ENCODE measurements at places on chromosomes 4 and X. TPM values are rescaled to one million over a fixed set of nuclear protein-coding genes. Genes with fewer than 3 reads are reported as not detected.

GRCh38 chr4:73815145-73815544 is 21.3 kb upstream of the CXCL6 start:
- no peak for DNase-seq

GRCh38 chrX:150698981-150699380 is 5.8 kb downstream of the MTMR1 start:
- no peak for DNase-seq

DNA sequence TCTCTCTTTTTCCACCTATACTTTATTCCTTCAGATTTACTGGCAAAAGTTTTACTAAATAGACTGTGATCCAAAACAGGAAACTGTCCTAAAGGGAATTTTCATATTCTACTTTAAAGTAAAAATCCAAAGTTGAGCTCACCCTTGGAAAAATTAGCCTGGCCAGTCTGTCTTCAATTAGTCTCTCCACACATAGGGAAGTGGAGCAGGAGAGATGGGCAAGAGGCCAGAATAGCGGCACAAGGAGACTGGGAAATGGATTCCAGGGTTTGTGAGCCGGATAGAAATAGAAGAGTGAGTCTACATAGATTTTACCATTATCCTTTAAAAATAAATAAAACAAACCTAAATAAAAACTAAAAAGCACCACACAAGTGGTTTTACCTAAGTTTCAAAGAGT is 16.2 kb upstream of the FRMD7 start:
- no peak for DNase-seq

Gene CCKAR
- 0.26 TPM for total RNA-seq

- DNase-seq: no peak
Measured at GRCh38 chrX:1598021-1598875, 6.8 kb downstream of the AKAP17A start.

DNA sequence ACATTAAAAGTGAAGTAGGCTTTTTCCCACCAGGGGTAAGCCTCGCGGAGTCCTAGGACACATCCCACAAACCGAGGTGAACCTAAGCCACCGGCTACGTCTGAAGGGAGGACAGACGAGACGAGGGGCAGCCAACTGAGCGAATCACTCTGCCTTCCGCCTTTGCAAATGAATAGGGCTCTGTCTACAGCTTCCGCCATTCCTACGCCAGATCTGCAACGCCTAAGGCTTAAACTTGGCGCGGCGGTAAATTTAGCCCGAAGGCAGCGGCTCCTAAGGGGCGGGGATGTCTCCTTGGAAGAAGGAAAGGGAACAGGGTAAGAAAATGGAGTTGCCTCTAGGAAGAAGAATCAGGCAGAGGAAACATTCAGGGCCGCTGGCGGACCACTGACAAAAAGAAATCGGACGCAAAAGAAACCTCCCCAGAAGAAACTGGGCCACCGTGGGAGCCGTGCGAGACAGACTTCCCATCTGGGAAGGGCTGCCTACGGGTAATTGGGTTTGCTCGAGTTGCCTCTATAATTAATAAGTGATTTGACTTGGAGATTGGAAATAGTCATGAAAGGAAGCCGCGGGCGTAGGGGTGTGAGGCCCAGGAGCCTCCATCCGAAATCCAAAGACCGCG is 90.5 kb downstream of the BCOR start:
- no peak for DNase-seq

- no peak for DNase-seq
Measured at GRCh38 chr4:122764821-122765215, 32.3 kb downstream of the BBS12 start.

GRCh38 chr4:68734095-68734494 is 63.6 kb upstream of the UGT2B15 start:
- no peak for DNase-seq

Gene CLTRN
- total RNA-seq: 0.90 TPM

DNA sequence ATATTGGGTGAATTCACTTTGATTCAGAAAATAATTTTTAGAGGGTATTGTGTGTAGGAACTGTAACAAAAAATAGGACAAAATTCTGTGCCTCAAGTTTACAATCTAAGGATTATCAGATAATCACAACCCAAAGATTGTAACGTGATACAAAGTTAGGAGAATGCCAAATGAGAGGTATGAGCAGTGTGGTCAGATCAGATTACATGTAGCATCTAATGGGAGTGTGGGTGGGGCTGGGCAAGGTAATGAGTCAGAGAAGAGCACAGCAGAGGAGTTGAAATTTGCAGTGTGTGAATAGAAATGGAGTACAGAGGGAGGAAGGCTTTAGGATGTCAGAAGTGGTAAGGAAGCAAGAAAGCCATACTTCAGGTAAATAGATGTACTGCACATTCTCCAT is 103.4 kb upstream of the TEX13A start:
- no peak for DNase-seq

GRCh38 chrX:40694802-40695201 is 40.5 kb downstream of the MED14 start:
- no peak for DNase-seq

- no peak for DNase-seq
Measured at GRCh38 chr4:47824840-47825239, 13.0 kb downstream of the CORIN start.

DNA sequence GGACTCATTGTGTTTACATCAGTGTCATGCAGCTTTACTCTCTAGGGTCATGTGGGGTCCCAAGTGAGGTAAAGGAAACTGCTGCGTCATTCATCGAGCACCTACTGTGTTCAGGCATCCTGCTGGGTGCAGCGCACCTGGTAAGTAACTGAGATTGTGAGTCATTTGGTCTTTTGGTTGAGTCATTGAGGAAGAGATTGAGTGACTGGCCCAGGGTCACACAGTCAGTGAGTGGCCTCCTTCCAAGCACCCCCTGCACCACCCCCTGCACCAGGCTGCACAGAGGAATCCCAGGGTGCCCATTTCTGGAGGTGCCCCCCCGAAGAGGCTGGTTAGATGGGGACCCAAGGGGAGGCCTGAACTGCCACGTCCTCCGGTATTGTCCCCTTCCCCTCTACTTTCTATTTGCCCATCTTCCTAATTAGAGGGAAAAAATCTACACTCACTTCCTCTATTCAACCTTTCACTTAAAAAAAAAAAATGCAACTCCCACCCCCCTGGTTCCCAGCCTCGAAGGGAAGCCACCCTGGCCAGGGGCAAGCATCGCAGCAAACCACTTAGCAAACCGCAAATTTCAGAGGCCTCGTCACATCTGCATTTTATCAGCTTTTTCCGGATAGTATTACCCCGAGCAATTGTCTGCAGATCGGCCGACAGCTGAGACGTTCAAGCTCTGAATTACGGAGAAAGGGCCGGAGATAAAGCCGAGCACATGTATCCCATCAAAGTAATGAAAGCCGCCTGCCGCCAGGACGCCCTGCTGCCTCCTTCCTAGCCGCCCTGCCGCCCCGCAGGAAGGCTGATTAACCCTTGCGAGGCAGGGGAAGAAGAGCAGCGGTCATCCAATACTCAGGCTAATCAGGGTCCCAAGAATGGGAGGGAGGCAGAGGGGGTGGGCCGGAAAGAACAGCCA is 96.3 kb upstream of the MSX1 start:
- peak; percentile 71 for DNase-seq

Gene PLP1
- 68.2 TPM for total RNA-seq

GRCh38 chr4:18508786-18509185 is 487.2 kb upstream of the LCORL start:
- no peak for DNase-seq

- DNase-seq: no peak
Measured at GRCh38 chrX:2507904-2508627, 7.3 kb upstream of the DHRSX start.

GRCh38 chr4:16588651-16589050 is 309.8 kb downstream of the LDB2 start:
- DNase-seq: no peak

GRCh38 chr4:26212528-26212927 is 108.3 kb upstream of the RBPJ start:
- no peak for DNase-seq

GRCh38 chr4:23882976-23883531 is 6.8 kb downstream of the PPARGC1A start:
- DNase-seq: no peak

DNA sequence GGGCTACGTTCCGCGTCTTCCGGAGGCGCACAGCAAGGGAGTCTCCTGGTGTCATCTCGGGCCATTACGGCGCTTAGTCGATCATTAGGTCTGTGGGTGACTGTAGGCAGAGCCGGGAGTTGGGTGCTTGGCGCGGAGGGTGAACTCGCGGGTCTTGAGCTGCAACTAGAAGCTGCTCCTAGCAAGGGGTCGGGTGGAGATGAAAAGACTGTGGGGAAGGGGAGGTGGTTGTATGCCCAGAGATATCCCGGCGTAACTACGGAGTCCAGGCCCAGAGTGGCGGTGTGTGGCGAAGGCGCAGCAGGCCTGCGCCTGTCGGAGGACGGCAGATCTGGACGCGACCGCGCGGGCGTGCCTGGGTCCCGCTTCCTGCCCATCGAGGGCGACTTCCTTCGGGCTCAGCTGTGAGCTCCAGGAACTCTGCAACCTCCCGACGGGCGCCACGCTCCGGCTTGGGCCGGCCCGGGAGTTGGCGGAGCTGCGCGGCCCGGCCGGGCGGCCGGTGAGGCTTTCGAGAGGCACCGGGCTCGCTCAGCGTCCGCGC is 2.7 kb upstream of the NKX3-2 start:
- DNase-seq: no peak

GRCh38 chr4:163590619-163591264 is 96.3 kb downstream of the TMA16 start:
- no peak for DNase-seq

DNA sequence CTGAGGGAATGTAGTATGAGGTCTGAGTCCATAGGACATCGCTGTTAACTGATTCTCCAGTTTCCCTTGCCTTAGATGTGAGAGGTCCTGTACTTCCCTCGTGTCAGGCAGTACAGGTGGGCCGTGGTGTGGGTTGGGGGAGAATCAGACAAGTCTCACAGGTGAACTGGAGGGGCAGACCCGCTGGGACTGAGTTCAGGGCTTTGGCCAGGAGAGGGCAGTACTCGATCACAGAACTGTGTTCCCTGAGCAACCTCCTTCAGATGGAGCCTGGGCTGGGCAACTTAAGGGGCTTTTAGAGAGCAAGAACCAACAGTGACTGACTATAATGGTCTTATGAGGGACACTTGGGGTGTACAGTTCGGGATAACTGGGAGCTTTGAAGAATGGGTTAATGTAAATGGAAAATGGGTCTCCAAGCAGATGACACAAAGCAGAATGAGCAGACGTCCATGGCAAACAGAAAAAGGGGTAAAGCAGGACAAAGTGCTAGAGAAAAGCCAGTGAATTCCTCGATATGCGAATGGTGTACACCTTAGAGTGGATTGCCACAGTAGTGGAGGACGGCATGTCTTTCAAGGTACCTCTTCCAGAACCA is 83.6 kb downstream of the CCNG2 start:
- DNase-seq: no peak

Gene SPATA4
- total RNA-seq: 0.11 TPM

Gene RNF212
- 4.0 TPM for total RNA-seq

DNA sequence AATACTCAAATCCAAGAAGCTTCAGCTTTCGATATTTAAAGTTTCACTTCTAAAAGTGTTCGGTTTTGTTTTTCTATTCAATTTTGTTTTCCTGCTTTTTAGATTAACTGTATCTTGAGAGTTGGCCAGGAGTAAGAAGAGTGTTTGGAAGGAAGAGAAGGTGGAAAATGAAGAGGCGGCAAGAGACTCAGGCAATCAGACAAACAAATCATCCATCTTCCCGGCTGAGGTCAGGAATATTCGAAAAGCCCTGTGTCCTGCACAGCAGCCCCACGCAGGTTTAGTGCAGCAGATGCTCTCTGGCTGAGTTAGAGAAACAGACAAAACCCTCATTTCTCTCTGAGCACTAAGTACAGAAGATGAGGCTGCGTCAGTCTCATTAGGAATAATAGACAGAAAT is 330.3 kb upstream of the NOCT start:
- DNase-seq: no peak

DNA sequence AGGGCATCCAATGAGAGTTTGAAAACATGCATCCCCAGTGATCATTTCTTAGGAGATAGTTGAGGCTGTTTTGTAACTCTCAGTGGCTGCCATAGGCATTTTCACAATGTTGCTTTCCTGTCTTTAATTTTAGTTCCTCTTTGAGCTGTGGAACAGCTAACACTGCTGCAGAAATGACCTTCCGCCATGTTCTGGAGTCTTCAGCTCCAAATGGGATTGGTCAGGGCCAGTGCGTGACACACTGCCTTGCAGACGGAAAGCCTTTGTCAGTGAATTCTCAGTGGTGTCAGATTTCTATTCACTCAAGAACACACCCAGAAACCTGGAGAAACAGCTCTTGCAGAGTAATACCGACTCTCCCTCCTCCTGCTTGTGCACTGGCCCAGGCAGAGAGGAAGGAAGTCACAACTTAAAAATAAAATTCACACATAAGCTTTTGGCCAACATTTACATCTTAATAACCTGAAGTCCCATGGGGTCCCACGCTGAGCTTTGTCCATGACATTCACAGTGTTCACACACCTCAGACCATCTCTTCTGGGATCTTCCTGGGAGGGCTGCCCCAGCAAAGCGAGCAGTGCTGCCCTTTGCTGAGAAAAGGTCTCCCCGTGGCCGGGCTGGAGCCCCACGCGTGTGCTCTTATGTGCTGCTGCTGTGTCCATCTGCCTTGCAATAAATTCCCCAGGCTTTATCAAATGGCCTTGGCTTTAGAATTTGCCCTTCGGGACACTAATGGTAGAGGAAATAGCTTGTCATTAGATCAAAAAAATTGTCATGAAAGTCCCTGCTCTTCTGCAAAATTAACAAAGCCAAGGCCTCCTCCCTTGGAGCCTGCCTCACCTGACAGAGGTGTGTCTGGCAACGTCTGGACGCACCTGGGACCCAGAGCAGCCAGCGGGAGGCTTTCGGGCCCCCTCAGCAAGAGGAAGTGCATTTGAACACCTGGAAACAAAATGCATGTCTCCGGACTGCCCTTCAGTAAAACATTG is 126.8 kb downstream of the IRF2 start:
- DNase-seq: peak; percentile 80

Gene NFXL1
- total RNA-seq: 24.4 TPM

All from urinary bladder (tissue), 4 donors.